Activated CD4-positive, alpha-beta T cell treated with anti-CD3 and anti-CD28 coated beads for 24 hours (primary cell): ENCODE measurements at places on chromosomes 12 and 14.

DNA sequence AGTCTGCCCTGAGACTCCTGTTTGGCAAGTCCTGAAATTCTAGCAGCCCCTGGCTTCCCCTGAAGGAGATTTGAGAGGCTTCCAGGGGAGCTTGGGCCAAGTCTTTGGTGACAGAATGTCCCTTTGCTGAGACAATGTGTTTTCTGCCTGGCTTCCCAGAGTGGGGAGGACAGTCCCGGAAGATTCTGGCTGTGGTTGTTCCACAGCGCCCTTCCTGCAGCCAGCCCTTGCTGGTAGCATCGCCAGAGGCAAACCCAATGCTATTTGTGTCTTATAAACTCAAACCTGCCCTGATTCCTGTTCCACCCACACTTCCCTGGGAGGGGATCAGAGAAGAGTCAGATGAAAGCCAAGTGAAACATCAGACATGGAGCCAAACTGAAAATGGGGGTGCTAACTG lies 56.4 kb upstream of the OAS1 start:
- no peak for DNase-seq

GRCh38 chr12:117114784-117115183 lies 15.6 kb upstream of the TESC start:
- DNase-seq, result no peak

GRCh38 chr12:113070117-113070906 lies 13.8 kb downstream of the DTX1 start:
- DNase-seq, result no peak

DNA sequence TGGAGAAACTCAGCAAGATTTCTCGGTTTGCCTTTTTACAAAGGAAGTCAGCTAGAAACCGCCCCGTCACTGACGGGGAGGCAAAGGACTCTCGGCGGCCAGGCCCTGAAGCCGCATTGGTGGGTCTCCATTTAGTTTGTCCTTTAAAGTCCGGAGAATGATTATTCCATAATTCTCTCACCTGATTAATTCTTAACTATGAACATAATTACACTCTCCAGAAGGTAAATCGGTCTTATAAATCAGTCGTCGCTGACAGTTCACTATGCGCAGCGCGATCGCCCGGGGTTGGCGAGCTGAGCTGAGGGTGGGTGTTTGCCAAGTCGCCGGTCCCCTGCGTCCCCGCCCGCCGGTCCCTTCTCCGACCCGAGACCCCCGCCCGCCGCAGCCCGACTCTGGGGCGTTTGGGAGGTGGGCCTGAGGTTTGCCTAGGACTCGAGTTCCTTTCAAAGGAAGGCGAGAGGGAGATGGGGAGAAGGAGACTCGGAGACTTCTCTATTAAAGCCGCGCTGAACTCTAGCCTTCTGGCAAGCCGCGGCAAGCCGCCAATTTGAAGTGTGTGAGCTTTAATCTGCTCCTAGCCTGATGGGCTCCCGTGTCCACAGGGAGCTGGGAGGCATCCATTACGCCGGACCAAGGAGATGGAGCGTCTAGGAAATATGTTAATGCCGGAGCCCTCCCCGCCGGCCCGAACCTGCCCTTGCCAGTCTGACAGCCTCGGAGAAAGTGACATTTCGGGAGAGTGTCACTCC lies 392.9 kb downstream of the NOVA1 start:
- DNase-seq, result no peak
